ENCODE measurements at places on chromosomes 11 and 22. TPM values are rescaled to one million over a fixed set of nuclear protein-coding genes. Genes with fewer than 3 reads are reported as not detected.

The NXPE4 gene
- total RNA-seq, result not detected

The RASL10A gene
- total RNA-seq, result 1.1 TPM

The DUSP8 gene
- total RNA-seq, result 3.4 TPM

The HEPN1 gene
- not detected for total RNA-seq
